ENCODE measurements at places on chromosomes 13 and 19.

GRCh38 chr19:3285647-3286176 lies 61.3 kb downstream of the CELF5 start:
- peak; percentile 53 for DNase-seq

DNA sequence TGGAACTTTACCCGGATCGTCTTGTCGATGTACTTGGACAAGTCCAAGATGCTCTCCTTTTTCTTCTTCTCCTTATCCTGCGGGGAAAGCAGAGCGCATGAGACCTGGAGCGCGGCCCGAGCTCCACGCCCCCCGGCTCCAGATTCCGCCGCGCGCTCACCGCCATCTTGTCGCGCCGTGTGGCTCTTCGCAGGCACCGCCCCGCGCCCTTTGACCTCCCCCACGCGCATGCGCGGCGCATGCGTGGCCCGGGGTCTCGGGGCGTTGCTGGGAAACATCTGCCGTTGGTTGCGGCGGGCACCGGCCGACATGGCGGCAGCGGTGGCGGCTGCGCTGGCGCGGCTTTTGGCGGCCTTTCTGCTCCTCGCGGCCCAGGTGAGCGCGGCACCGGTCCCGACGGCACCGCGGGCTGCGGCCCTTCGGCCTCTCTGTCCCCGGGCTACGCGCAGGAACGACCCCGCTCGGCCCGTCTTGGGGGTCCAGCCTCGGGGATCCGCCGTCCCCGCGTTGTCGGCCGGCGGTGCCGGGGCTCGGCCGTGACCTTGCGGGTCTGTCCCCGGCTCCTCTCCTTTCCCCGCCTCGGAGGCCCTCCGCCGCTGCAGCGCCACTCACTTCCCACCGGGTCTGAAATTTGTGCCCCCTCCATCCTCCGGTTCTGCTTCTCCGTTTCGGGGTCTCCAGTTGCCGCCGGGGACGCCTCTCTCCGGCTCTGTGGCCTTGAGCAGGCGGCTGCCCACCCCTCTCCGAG lies at the start of the genes LSM7 and SPPL2B:
Gene LSM7 (minus strand): TSS at position 186 of the 748 bp plus-strand sequence. CDS start 20 bp downstream, at position 166.
Gene SPPL2B (plus strand): TSS at position 284 of the 748 bp plus-strand sequence. CDS start 26 bp downstream, at position 310.
- DNase-seq, result peak; percentile 84

DNA sequence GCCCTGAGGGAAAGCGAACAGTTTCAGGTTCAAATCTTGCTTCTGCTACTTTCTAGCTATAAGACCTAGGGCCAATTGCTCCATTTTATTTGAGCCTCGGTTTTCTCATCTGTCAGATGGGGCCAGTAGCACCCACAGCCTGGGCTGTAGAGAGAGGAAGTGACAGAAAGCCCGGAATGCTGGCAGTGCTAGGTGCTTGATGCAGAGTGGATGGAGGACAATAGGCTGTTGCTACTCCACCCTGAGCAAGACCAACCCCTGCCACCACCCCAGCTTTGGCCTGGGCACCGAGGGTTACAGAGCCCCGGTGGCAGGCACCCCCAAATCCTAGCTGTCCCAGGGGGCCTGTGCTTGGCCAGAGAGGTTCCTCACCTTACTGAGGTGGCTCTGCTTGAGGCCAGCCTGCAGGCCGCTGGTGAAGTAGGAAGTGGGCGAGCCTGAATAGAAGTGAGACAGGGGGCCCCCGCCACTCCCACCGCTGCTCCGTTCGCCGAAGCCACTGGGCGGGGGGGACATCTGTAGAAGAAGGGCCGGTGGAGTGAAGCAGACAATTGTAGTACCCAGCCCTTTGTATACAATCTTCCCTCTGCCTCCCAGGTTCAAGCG lies 2.1 kb upstream of the FDX2 start:
- DNase-seq, result no peak

DNA sequence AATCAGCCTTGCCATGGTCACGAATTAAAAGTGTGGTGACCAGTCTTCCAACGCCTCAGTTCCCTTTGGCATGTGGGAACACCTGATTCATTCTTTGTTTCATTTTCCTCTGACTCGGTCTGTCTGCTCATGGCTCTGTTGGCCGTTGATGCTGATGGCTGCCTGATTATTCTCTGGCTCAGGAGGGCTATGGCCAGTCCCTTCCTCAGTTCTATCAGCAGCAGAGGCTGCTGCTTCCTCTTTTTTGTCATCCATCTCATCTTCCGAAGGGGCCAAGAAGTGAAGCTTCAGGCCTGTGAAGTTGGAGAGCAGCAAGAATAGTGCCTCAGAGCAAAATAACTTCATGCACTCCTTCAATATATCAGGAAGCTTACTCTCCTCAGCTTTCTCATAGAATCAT lies 9.5 kb upstream of the MLNR start:
- no peak for DNase-seq

DNA sequence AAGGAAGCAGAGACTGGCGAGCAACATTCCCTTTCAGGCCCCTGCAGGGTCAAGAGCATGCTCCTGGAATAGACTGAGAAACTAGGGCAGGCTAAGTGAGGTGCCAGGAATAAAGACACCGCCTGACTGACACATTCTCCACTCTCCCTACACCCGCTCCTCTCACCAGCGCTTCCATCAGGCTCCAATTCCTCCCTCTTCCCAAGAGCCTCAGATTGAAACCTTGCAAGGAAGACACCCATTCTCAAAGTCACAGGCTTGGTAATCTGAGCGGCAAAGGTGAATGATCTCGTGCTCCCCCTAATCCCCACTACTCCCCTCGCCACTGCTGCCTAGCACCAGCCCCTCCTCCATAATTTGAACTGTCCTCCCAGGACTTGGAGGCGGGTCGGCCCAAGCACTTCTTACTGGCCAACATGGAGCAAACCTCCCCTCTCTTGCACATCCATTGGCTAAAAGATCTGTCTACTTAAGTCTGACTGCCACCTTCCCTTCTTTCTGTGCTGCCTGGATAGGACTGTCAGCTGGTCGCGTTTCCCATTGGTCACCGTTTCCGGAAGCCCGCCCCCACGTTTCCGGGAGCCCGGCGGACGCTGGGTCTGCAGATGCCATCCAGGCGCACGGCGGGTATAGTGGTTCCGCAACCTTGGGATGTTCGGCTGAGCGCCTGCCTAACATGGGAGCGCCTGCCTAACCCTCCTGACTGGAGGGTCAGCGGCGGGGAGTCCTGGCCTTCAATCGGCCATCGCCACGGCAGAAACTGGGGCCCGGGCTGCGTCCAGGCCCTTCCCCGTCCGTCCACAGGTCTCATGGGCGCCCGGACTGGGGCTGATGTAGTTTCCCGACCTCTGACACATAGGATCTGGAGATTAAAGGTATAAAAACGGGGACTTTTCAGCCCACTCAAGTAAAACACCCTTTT lies 33.6 kb downstream of the ZNF383 start:
- no peak for DNase-seq

GRCh38 chr13:47334173-47334572 lies 437.3 kb upstream of the HTR2A start:
- no peak for DNase-seq

- no peak for DNase-seq
These were observed 5.2 kb downstream of the BRCA2 start for GRCh38 chr13:32320528-32320927.

- DNase-seq, result no peak
These were observed 9.2 kb upstream of the NCCRP1 start for GRCh38 chr19:39187552-39187943.

GRCh38 chr19:38809592-38810252 lies 3.0 kb downstream of the LGALS4 start:
- DNase-seq, result no peak

DNA sequence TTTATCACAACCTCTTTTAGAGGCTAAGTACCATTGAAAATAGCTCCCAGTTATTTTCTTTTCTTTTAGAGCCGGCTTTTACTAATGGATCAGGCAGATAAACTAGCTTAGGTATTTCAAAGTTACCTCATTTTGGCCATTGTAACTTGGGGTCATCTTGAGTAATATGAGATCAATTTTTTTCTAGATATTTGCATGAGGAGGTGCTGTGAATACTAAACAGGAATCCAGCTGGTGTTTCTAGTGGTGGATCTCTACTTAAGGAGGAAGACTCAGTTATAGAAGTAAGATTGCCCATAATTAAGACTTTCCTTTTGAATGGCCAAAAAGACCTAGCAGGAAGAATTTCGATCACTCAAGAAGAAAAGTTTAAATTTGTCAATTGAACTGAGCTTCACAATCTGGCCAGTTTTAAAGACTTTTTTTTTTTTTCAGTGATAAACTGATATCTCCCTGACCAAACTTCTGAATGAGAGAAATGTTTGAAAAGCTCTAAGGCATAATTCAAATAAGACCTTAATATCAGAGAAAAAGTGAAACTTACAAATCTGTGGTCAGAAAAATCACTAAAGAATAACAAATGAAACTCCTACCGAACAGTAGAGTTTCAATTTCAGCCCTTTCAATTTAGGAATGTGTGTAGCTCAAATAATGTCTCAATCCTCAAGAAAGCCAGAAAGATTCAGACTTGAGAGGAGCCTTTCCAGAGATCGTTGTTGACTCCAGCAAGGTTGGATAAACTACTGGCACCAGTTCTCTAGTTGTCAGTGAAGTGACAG lies 11.6 kb upstream of the NAA16 start:
- DNase-seq, result no peak

DNA sequence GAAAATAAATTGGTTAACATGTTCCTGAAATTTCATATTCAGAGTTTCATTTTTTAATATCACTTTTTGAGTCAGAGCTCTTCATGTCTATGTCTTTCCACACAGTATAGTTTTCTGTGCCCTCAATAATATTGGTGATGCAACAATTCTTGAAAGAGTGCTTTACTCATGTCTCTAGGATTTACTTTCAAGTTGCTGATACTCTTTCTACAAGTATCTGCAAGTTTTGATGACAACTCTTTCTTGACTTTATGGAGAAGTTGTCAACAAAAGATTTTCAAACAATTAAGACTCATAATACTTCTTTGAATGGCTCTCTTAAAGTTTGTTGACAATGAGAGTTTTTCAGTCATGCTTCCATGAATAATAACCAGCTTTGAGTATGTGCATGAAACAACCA lies 561.7 kb downstream of the DIAPH3 start:
- DNase-seq, result no peak

DNA sequence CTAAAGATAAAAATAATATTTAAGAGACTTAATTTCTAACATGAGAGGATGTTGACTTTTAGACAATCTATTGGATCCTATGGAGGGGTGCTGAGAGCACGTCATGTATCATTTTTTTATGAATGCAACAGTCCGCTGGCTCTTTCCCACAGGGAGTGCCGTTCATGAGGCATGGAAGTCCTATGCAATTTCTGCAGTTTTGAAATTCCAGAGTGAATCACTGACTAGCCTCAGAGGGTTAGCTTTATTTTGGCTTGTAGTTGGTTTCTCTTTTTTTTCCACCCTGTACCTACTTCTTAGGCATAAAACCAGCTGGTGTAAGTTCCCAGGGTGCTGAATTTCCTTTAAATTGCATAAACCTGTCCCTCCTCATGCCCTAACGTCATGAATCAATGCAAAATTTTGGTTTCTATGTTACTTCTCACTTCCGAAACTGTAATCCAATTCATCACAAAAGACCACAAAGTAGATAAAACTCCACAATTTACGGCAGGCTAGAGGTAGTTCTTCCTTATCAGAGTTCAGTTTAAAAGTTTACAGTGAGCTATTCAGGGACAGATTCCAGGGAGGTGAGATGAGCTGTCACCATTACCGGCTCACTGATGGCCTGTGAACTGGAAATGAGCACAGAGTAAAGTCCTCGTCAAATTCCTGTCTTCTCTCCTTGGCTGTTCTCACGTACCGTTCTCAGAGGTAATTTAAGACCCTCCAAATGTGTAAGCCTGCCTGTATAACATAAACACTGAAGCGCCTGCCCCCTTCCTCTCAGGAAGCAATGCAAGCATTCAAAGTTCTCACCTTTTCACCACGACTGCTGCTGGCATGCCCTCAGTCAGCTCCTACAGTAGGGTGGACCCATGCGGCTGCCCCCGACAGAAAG lies 216.6 kb upstream of the SLC10A2 start:
- no peak for DNase-seq

- DNase-seq, result no peak
These were observed 4.7 kb upstream of the UBE2M start for GRCh38 chr19:58563034-58563573.

GRCh38 chr19:19059018-19059836 lies 4.6 kb upstream of the SLC25A42 start:
- no peak for DNase-seq

DNA sequence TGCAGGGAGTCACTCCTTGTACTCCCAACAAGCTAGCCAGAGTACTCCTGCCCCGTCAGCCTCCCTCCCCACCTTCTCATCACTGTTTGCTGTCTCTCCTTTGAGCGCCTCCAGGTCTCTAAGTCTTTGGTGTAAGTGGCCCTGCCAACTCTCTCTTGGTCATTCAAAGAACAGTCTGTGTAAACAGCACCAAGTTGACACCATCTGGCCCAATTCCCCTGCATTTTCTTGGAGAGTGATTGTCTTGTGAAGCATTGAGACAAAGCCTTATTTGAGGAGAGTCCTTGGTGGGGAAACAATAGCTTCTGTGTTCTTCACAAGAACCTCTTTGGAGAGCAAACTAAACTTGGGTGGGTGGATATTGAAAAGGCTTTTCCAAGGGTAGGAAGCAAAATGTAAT lies 114.6 kb upstream of the RNF113B start:
- no peak for DNase-seq

Measured in activated CD4-positive, CD25-positive, alpha-beta regulatory T cell (primary cell).